Amniotic stem cell (primary cell): ENCODE measurements at places on chromosomes 1 and 21.

DNA sequence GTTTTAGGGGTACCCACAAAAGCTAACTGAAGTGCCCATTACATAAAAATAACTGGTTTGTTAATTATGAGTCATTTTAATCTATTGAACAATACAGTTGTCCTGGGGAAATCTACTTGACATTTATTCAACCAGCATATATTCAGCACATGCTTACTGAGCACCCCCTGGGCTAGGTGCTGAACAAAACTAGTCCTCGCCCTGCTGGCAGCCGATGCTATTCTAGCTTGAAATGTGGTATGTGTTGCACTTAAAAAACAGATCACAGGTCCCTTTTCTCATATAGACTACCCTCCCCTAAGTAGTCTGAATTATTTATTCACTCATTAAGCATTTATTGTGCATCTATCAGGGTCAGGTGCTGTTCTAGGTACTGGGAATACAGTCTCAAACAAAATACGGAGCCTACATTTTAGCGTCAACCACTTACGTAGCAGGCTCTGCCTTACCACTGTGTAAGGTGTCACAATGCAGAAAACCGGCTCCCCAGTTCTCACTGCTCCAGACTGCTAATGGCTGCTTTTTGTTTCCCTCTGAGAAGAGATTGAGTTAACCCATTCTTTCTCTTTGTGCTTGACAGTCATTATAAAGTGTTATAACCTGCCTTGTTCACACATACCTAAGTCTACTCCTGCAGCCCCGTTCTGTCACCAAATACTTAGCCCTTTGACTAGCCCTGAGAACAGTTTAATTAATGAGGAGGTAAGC lies 57.1 kb downstream of the ADCY10 start:
- DNase-seq = no peak

- no peak for DNase-seq
These were observed 25.5 kb downstream of the ENAH start for GRCh38 chr1:225627304-225627947.

DNA sequence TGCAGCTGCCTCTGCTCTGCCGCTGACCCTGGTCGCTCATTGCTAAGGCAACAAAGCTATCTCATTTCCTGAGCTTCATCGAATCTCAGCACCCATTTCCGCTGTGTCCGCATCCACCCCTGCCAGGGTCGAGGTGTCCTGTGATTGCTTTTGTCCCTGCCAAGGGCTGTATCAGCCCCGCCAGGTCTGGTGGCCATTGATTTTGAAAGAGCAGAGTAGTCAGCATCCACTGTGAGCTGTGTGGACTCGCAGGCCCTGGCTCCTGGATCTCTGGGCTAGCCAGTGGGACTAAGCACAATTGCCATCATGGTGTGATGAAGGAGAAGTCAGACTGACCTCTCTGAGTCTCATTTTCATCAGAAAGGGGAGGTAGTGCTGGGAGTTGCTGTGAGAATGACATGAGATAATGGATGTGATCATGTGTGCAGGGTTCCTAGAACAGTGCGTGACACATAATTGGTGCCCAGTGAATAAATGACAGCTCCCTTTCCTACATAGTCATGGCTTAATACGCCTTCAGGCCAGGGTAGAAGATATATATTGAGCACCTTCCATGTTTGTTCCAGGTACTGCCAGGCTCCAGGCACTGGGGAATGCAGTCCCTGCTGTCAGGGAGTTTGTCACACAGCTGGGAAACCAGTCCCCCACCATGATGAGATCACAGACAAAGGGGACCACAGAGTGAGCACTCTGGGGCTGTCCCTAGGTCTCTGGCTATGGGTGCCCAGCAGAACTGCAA lies 32.1 kb downstream of the NAV1 start:
- no peak for DNase-seq

- DNase-seq = no peak
These were observed at the start of gene CSF3R for GRCh38 chr1:36482724-36483388. Gene CSF3R (minus strand): TSS chr1:36482913. CDS start chr1:36479496, 3,417 bp downstream.

- no peak for DNase-seq
These were observed 51.8 kb downstream of the ST6GALNAC5 start for GRCh38 chr1:76919085-76919484.

DNA sequence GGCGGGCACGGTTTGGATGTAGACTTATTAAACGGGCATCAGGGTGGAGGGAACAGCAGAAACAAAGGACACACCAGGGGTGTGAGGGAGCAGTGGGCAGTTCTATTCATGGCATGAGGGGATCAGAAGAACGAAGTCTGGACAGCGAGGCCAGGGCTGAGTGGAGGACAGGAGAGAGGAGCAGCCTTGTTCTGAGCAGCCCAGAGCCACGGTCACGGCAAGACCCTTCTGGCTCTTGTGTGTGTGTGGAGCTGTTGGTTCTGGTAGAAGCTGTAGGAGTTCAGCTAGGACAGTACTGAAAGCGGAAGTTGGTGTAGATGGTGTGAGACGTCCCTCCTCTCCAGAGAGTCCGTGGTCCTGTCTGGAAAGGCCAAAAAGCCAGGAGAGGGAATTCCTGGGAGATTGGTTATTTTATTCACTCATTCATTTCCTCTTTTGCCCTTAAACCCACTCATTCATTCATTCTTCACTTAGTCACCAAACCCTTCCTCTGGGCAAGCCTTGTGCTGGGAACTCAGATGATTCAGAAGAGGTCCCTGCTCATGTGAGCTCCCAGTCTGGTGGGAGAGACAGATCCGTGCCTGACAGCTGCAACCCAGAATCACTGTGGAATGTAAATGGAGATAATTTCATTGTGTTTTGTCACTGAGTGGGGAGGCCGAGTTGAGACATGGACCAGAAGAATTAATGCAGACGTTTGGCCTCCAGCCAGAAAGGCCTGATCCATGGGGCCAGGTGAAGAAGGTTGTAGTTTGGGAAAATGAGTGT lies 4.1 kb upstream of the ACOT11 start:
- DNase-seq = no peak

- DNase-seq = no peak
These were observed 26.3 kb upstream of the GRHL3 start for GRCh38 chr1:24292887-24293286.

- no peak for DNase-seq
These were observed 3.1 kb downstream of the TMEM234 start for GRCh38 chr1:32219022-32219421.

DNA sequence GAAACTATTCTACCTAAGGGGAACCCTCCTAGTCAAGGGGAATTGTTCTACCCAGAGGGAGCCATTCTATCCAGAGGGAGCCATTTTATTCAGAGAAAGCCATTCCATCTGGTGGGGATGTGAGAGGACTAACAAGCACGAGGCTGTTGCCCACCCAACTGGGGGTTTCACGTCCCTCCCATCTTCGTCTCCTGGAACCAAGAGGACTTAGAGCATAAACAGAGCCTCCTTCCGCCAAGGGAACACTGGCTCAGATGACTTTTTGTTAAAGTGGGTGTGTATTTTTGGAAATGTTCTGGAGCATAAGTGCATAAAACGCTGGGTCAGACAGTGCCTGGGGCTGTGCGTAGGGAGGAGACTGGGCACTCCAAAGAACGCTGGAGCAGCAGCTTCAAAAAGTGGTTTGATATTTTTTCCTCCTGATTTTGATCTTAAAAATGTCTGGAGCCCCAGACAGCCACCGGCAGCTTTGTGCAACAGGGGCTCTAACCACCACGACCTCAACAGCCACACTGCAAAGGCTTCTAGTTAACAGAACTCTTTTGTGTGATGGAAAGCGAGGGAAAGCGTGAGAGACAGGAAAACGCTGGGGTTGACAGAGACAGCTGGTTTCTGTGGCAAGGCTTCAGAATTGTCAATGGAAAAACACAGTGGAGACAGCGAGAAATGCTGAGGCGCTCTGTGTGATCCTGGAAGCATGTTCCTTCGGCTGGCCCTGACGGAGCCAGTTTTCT lies 363.6 kb upstream of the CAMK1G start:
- DNase-seq = no peak

DNA sequence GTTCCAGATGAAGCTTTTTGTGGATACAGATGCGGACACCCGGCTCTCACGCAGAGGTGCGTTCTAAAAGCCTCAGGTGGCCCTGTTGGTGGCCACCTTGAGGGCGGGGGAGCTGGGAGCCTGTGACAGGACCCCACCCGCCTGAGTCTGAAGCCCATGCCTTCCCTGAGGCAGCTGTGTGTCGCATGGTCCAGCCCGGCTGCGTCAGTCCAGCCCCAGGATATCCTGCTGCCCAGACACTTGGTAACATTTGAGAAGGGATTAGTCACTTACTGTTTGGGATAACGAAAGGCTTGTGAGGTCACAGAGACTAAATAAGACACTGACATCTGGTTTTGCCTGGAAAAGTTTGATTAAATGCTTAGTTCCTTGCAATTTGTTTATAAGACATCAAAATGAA lies 68.9 kb downstream of the UCK2 start:
- peak; percentile 84 for DNase-seq

DNA sequence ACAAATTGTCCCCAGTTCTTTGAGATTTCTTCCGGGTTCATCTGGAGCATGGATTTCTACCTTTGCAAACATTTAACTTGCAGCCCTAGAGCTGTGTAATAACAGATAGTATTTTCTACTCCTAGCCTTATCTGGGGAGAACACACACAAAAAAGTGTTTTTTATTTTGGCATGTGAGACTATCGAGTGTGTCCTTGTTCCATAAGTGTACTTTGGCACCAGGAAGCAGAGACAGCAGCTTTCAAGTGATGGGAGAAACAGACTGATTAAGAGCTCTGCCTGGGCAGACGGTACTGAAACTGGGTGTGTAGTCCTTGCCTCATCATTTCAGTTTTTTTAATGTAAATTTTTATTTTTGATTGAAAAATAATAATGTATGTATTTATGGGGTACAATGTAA lies 297.4 kb downstream of the ST6GALNAC3 start:
- DNase-seq = no peak

DNA sequence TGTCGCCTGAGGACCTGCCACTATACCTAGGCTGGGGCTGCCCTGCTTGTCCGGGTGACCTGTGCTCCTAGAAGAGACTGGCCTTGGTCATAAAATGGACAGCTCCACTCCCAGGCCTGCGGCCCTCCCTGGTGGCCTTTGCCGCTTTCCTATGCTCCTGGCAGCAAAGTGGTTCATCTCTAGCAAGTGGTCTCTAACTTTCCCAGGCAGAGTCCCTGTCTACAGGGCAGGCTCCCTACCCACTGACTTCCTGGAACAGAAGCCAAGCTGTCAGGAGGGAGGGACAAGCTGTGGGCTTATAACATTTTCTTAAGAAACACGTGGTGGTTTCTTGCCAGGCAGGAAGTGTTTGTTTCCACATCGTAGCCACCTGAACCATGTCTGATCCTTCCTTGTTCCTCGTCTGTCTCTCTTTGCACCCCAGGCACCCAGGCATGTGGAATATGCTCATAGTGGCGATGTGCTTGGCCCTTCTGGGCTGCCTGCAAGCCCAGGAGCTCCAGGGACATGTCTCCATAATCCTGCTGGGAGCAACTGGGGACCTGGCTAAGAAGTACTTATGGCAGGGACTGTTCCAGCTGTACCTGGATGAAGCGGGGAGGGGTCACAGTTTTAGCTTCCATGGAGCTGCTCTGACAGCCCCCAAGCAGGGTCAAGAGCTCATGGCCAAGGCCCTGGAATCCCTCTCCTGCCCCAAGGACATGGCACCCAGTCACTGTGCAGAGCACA lies 10.1 kb downstream of the H6PD start:
- no peak for DNase-seq

DNA sequence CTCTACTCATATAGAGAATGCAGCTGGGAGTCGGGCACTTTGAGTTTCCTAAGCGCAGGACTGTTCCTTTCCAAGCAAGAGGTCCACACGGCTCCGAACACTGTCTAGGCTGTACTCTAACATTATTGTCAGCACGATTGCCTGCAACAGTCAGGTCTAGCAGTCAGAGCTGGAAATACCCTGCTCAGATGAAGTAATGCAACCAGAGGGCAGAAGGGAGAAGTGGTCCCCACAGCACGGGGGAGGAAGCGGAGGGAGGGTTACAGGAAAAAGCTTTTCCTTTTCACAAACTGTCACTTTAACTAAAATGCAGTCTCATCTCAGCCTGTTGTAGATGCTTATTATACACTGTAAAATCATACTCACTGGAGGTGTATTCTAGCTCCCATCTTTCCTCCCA lies 98.9 kb upstream of the SLC44A3 start:
- no peak for DNase-seq

DNA sequence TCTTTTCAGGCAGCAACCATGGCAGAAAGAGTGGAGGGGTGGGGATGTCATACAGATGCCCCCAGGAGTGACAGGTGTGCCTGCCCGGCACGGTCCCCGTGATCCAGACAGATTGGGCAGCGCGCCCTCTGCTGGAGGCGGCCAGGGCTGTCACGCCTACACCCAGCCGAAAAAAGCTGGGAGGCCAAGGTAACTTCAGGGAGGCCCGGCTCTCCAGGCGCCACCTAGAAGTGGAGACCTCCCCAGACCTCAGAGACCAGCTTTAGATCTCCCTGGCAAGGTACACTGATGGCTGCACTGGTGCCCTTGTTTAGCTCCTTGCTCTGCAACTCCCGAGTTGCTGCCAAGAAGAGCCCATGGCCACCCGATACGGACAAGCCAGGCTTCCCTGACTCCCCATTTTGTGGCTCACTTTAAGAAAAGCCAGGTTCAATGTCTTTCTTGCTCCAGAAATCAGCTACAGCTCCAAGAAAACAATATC lies 6.6 kb downstream of the GOLT1A start:
- DNase-seq = peak; percentile 12

DNA sequence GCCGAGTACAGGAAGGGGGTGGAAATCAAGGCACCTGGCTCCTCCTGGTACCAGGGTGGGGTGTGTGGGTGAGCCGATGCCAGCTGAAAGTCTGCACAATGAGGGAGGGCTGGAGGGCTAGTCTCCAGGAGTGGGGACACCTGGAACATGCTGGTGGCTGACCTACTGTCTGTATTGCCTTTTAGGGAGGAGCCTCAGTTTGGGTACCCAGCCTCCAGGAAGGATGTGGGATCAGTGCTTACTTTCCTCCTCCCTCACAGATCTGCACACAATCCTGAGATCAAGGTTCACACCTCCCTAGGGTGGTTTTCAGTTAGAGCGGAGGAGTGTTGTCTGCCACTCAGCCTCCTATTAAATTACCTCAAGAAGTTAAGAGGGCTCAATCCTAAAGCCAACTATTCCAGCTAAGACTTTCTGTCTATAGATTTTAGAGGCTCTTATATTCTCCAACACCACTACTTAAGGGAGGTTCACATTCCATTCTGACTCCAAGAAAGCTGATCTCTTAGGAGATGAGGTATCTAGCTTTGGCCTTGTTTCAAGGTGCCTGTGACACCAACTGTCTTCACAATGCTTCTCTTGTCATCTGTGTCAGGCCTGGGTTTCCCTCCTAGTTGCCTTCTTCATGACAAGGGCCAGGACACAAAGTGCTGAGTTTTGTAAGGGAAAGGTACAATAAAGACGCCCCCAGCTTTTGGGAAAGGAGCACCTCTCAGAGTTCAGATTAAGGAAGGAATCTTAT lies 15.7 kb downstream of the SSR2 start:
- no peak for DNase-seq

GRCh38 chr1:8752411-8752810 lies 65.0 kb downstream of the RERE start:
- no peak for DNase-seq

DNA sequence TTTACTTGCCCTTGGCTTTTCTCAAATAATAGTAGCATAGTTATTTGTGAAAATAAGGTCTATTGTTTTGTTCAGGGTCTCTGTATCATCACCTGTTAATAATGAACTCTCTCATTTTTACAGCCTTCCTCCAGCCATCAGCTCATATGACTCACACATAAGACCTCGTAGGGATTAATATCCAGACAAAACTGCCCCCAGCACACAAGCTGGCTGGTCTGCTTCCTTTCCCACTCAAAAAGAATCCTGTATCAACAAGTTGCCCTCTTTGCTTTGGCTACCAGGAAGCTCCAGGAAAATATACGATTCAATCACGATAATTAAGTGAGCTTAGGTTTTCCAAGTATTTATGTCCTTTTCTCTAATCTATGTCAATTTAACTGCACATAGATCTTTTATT lies 119.2 kb downstream of the DMRTB1 start:
- DNase-seq = no peak
